ENCODE measurements at places on chromosomes 7 and 10.

- DNase-seq, result peak; percentile 49
Measured at GRCh38 chr10:43594944-43595589, 11.2 kb upstream of the ZNF485 start.

DNA sequence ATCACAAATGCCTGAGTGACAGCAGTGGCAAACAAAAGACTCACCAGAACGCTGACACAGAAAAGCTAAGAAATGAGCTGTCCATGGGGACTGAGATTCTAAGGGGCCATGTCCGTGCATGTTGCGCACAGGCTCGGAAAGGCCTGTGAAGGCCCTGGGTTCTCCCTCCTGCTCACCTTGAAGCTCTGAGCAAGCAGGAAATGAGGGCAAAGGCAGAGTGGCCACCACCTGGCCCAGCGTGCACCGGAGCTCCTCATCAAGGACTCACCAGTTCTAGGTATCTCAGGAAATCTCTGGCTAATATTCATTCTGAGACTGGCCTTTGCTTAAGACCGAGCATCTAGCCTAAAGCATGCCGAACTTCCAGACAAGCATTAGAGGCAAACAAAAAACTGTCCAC lies 52.7 kb downstream of the MAD1L1 start:
- DNase-seq, result no peak

GRCh38 chr7:55127622-55128081 lies 108.8 kb downstream of the EGFR start:
- peak; percentile 69 for DNase-seq

DNA sequence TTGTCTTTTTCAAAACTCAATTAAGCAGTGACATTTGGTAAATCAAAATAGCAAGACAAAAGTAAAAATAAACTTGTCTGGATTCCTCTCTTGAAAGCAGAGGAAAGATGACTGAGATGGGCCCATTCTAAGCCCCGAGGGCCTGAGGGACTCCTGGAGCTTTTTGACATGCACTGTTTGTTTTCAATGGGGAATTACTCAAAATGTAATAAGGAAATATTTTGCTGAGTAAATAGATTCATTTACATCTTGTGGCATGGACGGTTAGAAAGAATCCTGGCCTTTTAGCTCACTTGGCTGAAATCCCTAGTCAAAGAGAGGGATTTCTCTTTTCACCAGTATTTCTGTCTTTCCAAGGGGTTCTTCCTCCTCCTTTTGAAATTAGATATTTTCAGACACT lies 108.0 kb downstream of the MKX start:
- DNase-seq, result no peak

- no peak for DNase-seq
Measured at GRCh38 chr10:8055420-8056349, 1.2 kb downstream of the GATA3 start.

GRCh38 chr10:132714096-132714985 lies 71.6 kb downstream of the NKX6-2 start:
- DNase-seq, result no peak

- DNase-seq, result no peak
Measured at GRCh38 chr10:48469516-48470020, 135.3 kb downstream of the ARHGAP22 start.

DNA sequence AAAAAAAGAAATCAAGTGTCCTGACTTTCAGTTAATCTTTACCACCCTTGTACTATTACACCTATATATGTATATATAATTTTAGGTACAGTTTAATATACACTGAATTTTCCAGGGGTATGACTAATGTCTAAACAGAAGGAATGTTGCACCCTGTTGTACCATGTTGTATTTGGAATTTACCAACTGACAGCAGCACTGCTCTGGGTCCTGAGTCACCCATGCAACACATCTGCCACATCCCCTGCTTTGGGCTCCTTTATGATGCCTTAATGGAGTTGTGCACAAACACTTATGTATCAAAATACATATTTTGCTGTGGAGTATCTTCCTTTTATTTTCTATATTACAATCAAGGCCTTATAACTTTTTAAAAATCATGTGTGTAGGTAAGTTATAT lies 21.2 kb downstream of the YAE1 start:
- peak; percentile 45 for DNase-seq

DNA sequence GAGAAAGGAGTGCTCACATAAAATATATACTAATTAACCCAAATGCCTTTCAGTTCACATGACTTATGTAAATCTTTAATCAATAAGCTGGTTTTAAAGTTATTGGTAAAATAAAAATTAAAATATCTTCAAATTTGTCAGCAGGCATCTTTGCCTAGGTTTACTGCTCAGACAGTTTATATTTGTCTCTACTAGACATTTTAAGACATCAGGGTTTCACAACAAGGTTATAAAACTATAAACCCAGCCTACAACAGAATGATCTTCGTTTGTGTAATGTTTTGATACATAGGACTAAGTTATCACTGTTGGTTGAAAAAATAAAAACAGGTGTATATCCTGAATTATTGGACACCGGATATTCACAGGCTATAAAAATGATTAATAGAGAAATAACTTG lies 67.4 kb downstream of the TYW1B start:
- DNase-seq, result no peak

GRCh38 chr7:135991322-135991721 lies 14.2 kb upstream of the MTPN start:
- DNase-seq, result no peak

DNA sequence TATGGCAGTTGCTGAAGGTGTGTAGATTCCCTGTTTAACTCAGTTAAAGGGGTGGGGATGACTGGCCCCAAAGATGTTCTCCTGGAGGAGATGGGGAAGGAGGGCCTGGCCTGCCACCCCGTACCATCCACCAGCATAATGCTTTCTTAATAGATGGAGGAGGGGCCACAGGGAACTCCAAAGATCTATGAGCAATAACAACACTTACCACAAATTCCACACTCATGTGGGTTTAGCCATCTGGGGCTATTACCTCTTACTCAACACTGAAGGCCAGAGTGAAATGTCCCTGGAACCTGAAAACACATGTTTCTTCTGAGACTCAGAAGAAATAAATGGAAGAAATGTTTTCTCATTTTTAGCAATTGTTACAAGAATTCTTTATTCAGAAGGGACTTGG lies 259.0 kb downstream of the CXCL12 start:
- DNase-seq, result peak; percentile 65

- no peak for DNase-seq
Measured at GRCh38 chr7:27167916-27168264, 2.6 kb upstream of the HOXA9 start.

DNA sequence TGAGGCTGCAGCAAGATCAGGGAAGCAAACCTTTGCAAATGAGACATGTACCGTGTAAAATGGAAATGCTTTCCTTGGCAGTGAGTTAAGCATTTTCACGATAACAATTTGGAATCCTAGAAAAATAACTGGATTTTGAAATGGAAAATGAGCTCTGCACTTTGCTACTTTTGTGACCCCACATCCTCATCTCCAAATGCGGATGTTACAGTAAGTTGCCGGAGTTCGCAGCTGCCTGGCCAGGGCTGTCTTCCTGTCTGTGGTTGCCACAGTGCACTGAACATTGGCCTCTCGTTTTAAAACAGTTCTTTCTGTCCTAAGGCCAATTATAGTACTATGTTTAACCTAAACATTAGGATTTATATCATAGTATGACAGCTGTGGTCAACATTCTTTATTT lies 136.2 kb upstream of the FZD8 start:
- DNase-seq, result no peak

DNA sequence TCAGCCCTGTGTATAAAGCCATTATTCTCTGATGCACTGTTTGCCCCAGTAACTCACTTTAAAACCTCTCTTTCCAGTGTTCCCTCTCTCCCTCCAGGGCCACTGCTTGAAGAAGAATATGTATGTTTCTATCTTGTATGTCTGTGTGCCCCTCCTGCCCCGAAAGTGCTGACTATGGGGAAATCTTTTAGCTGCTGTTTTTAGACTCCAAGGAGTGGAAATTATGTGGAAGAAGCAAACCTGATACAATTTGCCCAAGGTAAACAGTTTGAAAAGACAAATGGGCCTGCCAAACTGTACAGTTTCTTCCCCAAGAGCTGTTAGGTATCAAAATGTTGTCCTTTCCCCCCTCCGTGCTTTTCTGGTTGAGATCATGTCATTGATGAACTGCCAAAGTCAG lies 3.4 kb downstream of the ADRA2A start:
- no peak for DNase-seq

- DNase-seq, result no peak
Measured at GRCh38 chr10:1366322-1366691, 310.1 kb downstream of the WDR37 start.

DNA sequence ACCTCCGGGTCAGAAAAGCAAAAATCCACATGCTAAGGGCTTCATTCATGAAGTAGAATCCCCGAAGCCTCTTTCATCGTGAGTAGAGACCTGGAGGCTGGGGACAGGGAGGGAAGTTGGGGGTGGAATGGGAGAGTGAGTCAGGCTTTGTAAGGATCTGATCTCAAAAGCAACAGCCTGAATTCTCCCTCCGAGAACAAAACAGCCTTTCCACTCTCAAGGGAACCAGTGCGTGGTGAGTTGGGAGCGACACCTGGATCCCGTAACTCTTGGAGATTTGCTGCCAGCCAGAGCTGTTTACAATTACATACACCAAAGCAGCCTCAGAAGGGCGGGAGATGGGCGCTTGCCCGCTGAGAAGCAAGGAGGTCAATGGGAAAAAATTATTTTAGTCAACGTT lies 10.8 kb downstream of the AFAP1L2 start:
- no peak for DNase-seq

DNA sequence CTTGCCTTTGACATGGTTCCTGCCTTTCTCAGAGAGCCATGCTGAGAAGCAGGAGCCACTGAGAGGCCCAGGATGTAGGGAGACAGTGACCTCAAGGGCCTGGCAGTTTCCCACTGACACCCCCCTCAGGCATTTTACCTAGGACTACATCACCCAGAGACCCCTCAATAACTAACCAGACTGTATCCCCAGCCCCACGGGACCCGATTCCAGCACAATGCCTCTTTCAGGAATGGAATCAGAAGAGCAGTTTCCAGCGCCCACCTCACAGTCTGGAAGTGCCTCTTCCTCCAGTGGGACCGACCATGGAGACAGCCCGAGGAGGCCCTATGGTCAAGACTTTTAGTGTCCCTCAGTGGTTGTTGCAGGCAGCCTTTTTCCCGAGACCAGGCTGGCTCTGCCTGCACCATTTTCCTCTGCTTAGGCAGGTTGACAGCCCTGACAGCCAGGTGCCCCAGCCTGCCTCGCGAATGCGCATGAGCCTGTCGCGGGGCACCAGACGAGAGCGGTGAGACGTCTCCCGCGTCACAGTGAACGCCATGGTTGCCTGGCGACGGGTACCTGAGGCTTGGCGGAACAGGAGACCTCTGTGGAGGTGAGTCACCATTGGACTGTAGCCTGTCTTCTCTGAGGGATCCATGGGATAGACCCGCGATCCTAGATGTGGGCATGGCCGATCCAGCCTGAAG lies 28.4 kb upstream of the ZNF273 start:
- DNase-seq, result no peak

DNA sequence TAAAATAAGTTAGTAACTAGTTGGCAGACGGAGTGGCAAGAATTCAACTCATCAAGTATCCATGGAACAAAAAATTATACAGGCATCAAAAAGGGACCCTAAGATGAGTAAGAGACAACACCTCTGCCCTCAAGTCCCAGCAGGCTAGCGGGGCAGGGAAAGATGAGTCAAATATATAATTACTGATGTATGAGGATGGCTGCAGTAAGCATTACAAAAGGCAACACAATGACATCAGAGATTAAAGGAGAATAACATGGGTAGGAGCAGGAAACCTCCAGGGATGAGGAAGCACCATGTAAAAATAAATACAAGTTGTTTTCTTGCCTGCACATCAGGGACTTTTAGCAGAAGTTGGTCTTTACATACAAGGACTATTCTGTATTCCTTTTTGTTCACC lies 49.4 kb downstream of the SCRN1 start:
- no peak for DNase-seq

- DNase-seq, result no peak
Measured at GRCh38 chr10:126525326-126525725, 137.0 kb upstream of the ADAM12 start.

DNA sequence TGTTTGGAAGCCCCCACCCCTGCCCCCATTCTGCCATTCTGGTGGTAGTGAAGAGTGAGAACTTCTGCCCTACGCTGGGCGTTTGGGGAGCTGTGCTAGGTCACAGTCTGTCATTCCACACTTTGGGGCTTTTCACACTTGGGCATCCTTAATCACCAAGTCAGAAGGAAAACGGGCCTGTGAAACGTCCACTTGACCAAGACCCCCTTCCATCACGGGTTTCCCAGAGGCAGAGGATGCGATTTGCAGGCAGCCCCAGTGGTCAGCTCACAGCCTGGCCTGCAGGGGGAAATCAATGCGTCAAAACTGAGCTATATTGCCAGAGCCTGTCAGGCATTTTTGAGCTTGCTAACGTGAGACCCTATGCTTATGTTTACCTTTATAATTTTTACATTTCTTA lies 663.3 kb upstream of the MGMT start:
- no peak for DNase-seq

DNA sequence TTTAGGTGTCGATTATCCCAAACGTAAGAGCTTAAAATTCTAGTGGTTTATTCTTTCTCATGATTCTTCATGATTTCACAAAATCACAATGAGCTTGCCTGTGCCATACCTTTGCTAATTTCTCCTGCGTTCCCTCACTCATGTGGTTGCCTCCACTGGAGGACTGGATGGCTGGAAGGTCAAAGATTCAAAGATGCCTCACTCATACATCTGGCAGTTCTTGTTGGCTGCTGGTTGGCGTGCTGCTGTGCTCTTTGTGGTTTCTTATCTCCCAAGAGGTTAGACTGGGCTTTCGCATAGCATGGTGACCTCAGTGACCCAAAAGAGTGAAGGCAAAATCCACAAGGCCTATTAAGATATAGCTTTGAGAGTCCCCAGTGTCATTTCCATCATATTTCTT lies 877.6 kb upstream of the AUTS2 start:
- peak; percentile 11 for DNase-seq

GRCh38 chr7:44757739-44758138 lies 9.1 kb downstream of the ZMIZ2 start:
- no peak for DNase-seq

DNA sequence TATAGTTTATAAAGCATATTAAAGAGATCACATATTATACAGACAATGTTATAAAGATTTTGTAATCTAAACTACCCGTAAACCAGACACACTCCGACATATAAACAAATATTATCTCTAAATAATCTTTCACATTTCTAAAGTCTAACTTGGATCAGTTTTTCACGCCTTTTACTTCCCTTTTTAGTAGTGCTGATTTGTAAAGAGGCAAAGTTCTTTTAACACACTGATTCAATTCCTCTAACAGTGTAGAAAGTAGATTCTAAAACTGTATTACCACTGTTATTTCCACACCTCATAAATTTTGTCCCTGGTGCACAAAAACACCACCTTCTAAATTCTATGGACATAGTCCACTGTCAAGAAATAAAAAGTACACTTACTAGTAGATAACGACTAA lies 230.9 kb downstream of the DOCK4 start:
- DNase-seq, result no peak

GRCh38 chr10:124157271-124157681 lies 63.9 kb upstream of the CHST15 start:
- DNase-seq, result peak; percentile 59
